H1 (cell line): ENCODE measurements at places on chromosomes 4 and X.

DNA sequence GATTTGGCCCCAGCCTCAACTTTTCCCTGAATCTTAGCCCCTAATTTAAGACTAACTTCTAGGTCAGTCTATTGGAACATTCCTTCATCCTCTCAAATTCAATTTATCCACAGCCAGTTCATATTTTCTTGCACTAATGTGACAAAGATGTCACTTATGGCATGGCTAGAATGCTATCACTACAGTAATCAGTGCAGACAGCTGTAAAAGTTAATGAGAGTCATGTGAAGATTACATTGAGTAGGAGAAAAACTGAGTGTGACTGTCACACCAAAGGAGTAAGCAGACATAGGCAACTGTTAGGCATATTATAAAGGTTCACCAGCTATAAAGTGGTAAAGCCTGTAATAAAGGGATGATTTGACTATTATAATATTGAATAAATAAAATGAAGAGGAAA is 42.6 kb downstream of the GABRG1 start:
- H3K36me3 ChIP-seq = no peaks in the 10 kb centered on the region
- no peak overlapping the region for H3K4me3 ChIP-seq
- no peaks in the 10 kb centered on the region for H3K4me1 ChIP-seq
- H3K27ac ChIP-seq = no peak overlapping the region
- no peaks in the 10 kb centered on the region for H3K27me3 ChIP-seq
- DNase-seq = no peak

DNA sequence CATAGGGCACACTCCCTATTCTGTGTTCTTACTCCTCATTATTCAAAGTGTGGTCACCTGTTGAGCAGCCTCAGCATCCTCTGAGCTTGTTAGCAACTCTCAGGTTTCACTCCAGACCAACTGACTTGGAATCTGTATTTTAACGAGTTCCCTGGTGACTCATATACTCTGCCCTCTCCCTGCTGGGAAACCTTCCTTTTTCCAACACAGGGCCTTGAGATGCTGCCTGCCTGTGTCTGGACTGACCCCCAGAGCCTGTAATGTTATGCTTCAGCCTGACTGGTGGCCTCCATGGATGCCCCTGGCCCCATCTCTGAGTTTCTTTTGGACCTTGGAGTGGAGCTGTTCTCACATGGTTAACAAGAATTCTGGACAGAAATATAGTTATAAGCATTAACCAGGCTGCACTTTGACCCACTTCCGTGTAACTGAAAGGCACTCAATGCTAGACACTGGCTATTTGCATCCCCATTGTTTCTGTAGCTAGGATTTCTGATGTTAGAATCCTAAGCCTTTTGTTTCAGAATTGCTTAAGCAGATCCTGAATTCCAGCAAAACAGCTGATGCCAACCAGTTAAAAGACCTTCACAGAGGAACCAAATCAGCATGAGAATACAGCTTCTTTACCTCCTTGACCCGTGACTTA is 262.6 kb downstream of the STIM2 start:
- no peaks in the 10 kb centered on the region for H3K27me3 ChIP-seq
- H3K36me3 ChIP-seq = no peaks in the 10 kb centered on the region
- H3K27ac ChIP-seq = peak overlapping the region; percentile 88

- DNase-seq = no peak
- H3K27me3 ChIP-seq = no peaks in the 10 kb centered on the region
- H3K27ac ChIP-seq = no peak overlapping the region
- no peaks in the 10 kb centered on the region for H3K36me3 ChIP-seq
- no peaks in the 10 kb centered on the region for H3K4me1 ChIP-seq
These were observed 922.0 kb downstream of the DMD start for GRCh38 chrX:32289356-32289755.

DNA sequence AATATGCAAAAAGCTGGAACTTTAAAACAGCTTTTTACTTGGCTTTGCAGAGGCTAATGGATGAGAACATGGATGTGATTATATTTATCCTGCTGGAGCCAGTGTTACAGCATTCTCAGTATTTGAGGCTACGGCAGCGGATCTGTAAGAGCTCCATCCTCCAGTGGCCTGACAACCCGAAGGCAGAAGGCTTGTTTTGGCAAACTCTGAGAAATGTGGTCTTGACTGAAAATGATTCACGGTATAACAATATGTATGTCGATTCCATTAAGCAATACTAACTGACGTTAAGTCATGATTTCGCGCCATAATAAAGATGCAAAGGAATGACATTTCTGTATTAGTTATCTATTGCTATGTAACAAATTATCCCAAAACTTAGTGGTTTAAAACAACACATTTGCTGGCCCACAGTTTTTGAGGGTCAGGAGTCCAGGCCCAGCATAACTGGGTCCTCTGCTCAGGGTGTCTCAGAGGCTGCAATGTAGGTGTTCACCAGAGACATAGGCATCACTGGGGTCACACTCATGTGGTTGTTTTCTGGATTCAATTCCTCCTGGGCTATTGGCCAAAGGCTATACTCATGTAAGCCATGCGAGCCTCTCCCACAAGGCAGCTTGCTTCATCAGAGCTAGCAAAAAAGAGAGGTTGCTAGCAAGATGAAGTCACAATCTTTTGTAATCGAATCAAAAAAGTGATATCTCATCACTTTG is 15.6 kb downstream of the TLR8 start:
- no peak overlapping the region for H3K4me3 ChIP-seq
- H3K36me3 ChIP-seq = no peaks in the 10 kb centered on the region
- no peaks in the 10 kb centered on the region for H3K27me3 ChIP-seq
- H3K4me1 ChIP-seq = no peaks in the 10 kb centered on the region
- no peak overlapping the region for H3K27ac ChIP-seq

GRCh38 chrX:47618923-47619485 is 653 bp downstream of the SYN1 start:
- H3K27me3 ChIP-seq = no peaks in the 10 kb centered on the region
- H3K4me1 ChIP-seq = peaks cover 3% of the 10 kb centered on the region
- H3K4me3 ChIP-seq = peak overlapping the region; percentile 23; the same call in 1 of the 2 replicates

DNA sequence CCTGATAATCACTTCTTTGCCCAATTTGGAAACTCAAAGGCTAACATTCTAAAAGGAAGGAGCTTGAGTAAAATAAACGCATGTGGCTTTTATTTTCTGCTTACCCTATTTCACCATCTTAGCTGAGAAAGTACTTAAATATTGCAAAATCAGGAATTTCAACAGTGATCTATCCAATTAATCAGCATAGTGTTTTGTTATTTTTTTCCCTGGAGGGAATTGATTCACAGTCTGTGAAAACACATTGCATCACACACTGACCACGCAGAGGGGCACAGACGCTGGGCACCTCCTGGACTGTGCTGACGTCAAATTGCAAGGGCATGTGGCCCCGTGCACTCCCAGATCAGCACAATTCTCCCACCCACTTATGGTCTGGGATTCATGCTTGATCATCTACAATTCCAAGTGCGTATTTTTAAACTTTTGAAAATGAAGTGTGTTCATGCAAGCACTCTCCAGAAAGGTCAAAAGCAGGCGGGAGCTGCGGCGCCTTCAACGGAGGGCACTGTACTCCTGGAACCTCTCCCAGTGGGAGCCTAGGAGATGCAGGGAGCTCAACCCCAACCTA is 320.6 kb upstream of the PPARGC1A start:
- no peak overlapping the region for H3K27ac ChIP-seq
- DNase-seq = no peak
- no peak overlapping the region for H3K4me3 ChIP-seq
- H3K4me1 ChIP-seq = no peaks in the 10 kb centered on the region; the same call in 1 of the 2 replicates
- no peaks in the 10 kb centered on the region for H3K27me3 ChIP-seq

DNA sequence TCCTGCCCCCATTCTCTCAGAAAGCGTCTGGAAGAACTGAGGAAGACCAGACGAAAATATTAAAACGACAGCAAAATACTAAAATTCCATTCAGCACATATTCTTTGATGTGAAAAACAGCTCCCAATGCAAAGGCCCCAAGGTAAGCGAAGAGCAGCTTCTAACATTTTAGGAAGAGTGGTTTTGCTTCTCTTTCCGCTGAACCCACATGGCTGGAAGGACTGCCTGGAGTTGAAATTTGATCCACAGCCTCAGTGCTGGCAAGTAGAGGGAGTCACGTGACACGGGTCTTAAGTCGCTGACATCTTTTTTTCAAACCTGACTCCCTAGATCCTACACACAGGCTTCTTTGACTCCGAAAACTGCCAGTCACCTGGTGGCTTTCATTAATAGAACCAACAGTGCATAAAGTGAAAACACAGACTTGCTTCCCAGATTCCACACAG is at the start of gene FAM13A:
TSS of gene FAM13A (minus strand) at position 233 of the 446 bp plus-strand sequence. CDS start at position 12, 221 bp downstream.
- no peaks in the 10 kb centered on the region for H3K27me3 ChIP-seq
- no peaks in the 10 kb centered on the region; the same call in 1 of the 2 replicates for H3K4me1 ChIP-seq
- no peaks in the 10 kb centered on the region for H3K36me3 ChIP-seq
- H3K27ac ChIP-seq = peak within 1 kb of the TSS; percentile 40; the same call in 1 of the 2 replicates
- peak within 1 kb of the TSS; percentile 69 for H3K4me3 ChIP-seq

GRCh38 chr4:2011583-2011982 is 2.8 kb upstream of the NELFA start:
- no peak overlapping the region for H3K4me3 ChIP-seq
- H3K27ac ChIP-seq = no peak overlapping the region
- H3K27me3 ChIP-seq = no peaks in the 10 kb centered on the region
- no peaks in the 10 kb centered on the region for H3K36me3 ChIP-seq
- no peak for DNase-seq
- H3K4me1 ChIP-seq = no peaks in the 10 kb centered on the region

GRCh38 chr4:138976526-138976925 is 39.1 kb upstream of the NOCT start:
- H3K36me3 ChIP-seq = no peaks in the 10 kb centered on the region
- no peaks in the 10 kb centered on the region for H3K27me3 ChIP-seq
- DNase-seq = no peak
- H3K4me1 ChIP-seq = peaks cover 22% of the 10 kb centered on the region

GRCh38 chr4:141002323-141002805 is 130.9 kb downstream of the RNF150 start:
- no peak overlapping the region for H3K4me3 ChIP-seq
- no peak overlapping the region for H3K27ac ChIP-seq
- H3K27me3 ChIP-seq = no peaks in the 10 kb centered on the region
- no peaks in the 10 kb centered on the region for H3K36me3 ChIP-seq
- DNase-seq = no peak
- no peaks in the 10 kb centered on the region for H3K4me1 ChIP-seq

DNA sequence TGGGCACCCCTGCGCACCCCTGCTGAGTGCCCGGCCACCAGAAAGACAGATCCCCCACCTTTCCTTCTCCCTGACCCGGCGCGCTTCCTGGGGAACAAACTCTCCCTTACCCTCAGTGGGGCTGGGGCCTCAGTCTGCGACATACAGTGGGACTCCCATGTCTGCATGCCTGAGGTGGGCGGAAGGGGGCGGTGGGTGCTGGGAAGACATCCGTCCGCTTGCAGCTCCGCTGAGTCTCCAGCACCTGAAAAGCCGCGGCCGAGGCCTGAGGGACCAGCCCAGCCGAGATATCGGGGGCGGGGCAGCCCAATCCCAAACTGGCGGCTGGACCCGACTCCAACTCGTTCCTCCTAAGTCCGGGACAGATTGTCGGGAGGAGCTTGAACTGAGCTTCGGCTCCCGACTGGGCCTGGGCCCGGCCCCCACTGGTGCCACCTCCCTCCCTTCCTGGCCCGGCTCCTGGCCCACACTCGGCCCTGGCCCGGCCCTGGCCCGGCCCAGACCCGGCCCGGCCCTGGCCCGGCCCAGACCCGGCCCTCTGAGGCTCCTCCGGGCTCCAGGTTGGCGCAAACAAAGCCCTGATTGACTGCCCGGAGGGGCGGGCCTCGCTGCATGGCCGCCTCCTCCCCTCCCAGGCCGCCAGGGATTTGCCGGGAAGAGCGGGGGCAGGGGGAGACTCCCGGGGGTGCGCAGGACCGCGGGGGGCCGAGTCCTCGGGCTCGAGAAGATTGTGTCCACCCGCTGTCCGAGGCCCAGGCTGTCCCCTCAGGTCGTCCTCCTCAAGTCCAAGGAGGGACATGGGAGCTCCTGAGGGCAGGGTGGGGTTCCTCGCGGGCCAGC is 877 bp upstream of the SLC16A2 start:
- DNase-seq = peak; percentile 33
- H3K4me3 ChIP-seq = peak overlapping the region; percentile 67
- no peaks in the 10 kb centered on the region for H3K27me3 ChIP-seq
- H3K4me1 ChIP-seq = no peaks in the 10 kb centered on the region; the same call in 1 of the 2 replicates

DNA sequence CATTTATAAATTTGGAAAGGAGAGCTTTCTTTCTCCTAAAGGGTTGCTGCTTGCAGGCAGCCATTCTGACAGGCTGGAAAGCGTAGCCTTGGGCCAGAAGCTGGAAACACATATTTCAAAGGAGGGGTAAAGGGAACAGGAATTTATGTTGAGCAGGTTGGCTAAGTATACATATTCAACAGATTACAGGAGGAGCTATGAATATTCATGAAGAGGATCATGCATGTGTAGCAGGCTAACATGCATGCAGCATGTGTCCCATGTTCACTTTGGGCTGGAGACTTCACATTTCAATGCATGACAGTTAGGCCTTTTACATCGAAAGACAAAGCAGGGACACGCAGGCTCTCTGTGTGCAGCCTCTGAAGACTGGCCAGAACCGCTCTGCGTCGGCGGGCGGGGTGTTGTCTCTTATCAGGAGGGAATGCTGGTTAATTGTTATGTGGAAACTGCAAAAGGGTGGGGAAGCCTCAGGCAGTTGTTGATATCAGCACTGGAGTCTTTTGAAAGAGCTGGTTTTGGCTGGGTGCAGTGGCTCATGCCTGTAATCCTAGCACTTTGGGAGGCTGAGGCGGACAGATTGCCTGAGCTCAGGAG is 31.5 kb downstream of the CASP3 start:
- H3K36me3 ChIP-seq = no peaks in the 10 kb centered on the region
- no peaks in the 10 kb centered on the region for H3K27me3 ChIP-seq
- H3K27ac ChIP-seq = peak overlapping the region; percentile 78
- peak; percentile 66 for DNase-seq

DNA sequence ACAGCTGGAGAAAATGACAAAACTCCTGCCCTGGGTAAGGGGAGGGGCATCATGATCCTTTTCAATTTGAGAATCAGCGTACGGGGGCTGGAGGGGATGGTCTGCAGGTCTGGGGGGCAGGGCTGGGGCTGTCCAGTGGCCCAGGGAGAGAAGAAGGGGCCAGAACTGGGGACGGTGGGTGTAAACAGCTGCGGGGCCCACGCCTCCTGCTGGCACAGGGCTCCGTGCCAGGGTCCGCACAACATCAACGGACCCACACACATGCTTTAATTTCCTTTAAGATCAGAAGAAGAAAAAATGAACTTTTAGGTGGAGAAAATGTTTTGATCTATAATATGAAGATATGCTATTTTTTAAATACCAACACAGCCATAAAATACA is 52.1 kb downstream of the PSAPL1 start:
- H3K27me3 ChIP-seq = no peaks in the 10 kb centered on the region
- no peak for DNase-seq
- no peaks in the 10 kb centered on the region for H3K4me1 ChIP-seq
- no peaks in the 10 kb centered on the region for H3K36me3 ChIP-seq
- H3K4me3 ChIP-seq = no peak overlapping the region

DNA sequence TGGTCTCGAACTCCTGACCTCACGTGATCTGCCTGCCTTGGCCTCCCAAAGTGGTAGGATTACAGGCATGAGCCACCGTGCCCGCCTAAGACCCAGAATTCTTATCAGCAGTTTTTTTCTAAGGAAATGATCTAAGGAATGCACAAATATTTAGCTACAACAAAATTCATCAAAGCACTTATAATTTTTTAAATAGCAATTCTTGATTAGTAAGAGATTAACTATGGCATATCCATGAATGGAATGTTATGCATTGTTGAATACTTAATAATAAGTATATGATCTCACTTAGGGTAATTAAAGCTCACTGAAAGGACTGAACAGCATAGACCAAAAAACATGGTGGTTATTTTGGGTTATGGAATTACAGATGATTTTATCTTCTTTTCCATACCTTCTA is 18.4 kb downstream of the CENPU start:
- H3K36me3 ChIP-seq = peaks cover 21% of the 10 kb centered on the region
- no peak for DNase-seq
- H3K4me1 ChIP-seq = no peaks in the 10 kb centered on the region
- H3K27me3 ChIP-seq = no peaks in the 10 kb centered on the region
